Activated CD4-positive, alpha-beta T cell treated with anti-CD3 and anti-CD28 coated beads for 24 hours (primary cell): ENCODE measurements at places on chromosomes 3 and 15.

DNA sequence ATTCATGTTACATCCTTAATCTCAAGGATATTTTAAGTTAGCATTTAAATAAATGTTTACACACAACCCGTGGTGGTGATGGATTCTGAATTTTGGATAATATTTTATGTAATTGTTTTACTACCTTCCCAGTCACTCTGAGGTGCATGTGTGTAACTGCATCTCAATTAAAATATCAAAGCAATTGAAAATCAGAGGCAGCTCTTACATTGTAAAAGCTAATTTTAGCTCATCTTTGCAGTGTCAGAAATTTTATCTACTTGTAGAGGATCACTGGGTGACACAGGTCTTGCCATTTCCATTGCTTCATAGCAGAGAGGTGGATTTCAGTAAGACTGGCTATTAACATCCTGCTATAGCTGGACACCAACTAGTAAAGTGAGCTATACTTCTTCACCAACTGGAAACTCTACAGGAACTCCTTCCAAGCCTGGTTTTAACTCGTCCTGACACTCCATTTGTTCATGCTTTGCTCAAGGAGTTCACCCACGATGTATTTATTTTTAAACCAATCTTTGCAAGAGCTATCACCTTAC is 19.6 kb upstream of the MITF start:
- DNase-seq, result no peak

DNA sequence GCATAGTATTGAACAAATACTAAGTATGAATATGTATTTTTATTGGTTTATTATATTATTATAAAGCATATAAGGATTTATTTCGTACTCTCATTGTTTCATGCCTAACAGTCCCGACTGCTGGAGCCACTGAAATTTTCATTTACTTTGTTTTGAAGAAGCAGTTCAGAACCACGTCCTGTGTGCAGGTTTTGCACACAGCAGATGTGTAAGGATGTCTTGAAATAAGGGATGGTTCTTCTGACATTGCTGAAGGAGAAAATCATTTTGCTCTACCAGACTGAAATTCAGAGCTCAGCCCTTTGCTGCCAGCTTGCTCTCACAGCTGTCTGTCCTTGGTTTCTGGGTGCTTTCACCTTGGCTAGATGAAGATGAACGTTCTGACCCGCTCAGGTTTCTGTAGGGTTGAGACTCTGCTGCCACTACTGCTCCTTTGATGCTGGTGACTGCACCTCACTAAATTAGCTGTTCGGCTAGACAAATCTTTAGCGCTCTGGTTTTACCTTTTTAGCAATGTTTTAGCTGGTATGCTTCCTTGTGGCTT is 54.2 kb downstream of the UBE2E1 start:
- DNase-seq, result no peak

GRCh38 chr3:59406943-59407342 is 357.1 kb upstream of the CFAP20DC start:
- DNase-seq, result no peak

- DNase-seq, result no peak
Observed at GRCh38 chr3:30135190-30135589, 471.2 kb upstream of the TGFBR2 start.

DNA sequence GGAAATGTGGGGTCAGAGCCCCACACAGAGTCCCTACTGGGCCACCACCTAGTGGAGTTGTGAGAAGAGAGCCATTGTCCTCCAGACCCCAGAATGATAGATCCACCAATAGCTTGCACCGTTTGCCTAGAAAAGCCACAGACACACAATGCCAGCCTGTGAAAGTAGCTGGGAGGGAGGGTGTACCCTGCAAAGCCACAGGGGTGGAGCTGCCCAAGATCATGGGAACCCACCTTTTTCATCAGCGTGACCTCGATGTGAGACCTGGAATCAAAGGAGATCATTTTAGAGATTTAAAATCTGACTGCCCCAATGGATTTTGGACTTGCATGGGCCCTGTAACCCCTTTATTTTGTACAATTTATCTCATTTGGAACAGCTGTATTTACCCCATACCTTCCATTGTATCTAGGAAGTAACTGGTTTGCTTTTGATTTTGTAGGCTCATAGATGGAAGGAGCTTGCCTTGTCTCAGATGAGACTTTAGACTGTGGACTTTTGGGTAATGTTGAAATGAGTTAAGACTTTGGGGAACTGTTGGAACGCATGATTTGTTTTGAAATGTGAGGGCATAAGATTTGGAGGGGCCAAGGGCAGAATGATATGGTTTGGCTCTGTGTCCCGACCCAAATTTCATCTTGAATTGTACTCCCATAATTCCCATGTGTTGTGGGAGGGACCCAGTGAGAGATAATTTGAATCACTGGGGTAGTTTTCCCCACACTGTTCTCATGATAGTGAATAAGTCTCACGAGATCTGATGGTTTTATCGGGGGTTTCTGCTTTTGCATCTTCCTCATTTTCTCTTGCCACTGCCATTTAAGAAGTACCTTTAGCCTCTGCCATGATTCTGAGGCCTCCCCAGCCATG is 49.0 kb downstream of the CD200 start:
- DNase-seq, result no peak

DNA sequence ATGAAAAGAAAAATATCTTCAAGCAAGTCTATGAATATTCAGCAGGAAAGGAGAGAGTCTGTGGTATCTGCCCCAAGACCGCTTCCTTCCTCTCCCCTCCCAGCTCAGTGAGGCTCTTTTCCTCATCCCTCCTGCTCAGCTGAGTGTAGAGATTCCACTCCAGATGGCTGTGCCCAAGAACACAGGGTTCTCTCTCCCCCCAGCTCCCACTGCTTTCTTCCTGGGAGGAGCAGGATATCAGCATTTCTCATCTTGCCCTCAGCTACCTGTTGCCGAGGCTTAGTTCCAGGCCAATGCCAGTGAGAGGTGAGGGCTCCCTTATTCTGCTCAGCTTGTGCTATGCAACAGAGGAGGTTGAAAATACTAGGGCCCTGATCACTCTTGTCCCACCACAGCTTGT is 211.9 kb downstream of the SV2B start:
- DNase-seq, result no peak

GRCh38 chr15:35533130-35534110 is 12.5 kb downstream of the DPH6 start:
- DNase-seq, result no peak

GRCh38 chr3:178340506-178340905 is 195.7 kb upstream of the KCNMB2 start:
- no peak for DNase-seq

DNA sequence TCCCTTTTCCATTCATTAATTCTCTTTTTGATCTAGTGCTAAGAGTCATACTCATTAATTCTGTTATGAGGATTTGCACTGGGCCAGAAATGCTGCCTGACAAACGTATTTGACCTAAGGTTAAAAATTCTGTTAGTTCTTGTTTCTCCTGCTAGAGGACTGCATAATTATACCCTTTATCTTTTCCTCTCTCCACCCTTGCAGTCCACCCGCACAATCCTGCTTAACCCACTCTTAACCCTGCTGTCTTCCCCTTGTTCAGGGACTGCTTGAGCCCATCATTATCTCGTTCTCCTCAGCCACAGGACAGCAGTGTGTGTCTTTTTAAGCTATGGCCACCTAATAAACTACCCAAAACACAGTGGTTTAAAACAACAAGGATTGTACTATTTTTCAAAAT is 31.1 kb upstream of the DYNC1LI1 start:
- DNase-seq, result no peak

- no peak for DNase-seq
Observed at GRCh38 chr3:89847955-89848354, 740.5 kb downstream of the EPHA3 start.

DNA sequence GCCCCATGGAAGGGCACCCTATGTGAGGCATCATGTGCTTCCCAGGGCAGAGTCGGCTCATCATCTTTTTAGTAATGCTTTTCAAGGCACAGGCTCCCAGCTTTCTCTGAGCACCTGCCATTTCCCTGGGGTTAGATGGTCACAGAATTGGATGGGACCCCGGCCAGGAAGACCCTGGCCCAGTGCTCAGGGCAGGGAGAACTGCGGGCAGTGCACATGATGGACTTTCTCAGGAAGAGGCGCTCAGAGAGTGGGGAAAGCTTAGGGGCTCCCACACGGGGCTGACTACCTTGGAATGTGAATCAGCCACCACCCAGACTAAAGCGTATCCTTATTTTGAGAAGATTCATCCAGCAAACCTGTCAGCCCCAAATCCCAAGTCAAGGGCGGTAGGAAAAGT is 16.5 kb upstream of the SKOR1 start:
- no peak for DNase-seq
